ENCODE measurements at places on chromosomes 2 and 18.

GRCh38 chr2:2826209-2826551, 495.1 kb upstream of the MYT1L start:
- DNase-seq = no peak

DNA sequence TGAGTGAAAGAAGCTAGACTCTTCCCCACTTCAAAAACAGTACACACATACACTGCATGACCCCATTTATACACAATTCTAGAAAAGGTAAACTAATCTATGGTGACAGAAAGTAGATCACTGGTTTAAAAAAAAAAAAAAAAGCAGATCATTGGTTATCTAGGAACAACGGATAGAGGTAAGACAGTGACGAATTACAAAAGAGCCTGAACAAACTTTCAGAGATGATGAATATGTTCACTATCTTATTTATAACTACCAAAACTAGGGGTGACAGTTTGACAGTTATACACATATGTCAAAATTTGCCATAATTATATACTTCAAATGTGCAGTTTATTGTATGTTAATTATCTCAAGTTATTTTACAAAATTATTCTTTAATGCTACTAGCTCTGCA, 27.5 kb downstream of the MAP3K2 start:
- DNase-seq = no peak

DNA sequence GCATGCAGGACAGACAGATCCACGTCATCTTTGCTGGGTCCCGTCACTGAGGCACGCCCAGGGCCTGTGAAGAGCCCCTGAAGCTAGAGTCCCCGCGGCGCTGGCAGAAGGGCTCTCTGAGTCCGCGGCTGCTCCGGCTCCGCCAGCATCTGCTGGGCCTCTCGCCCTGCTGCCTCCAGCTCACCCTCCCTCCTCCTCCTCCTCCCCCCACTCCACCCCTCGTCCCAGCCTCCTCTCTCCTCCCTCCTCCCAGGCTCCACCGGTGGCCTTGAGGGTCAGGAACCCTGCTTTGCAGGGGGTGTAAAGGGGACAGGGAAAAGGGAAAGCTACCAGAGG, at the start of gene TNS1:
TNS1 (minus strand) TSS at position 151 of the 336 bp plus-strand sequence; CDS start at position 28, 123 bp downstream.
- no peak for DNase-seq

- DNase-seq = no peak
These were observed 63.9 kb downstream of the LDAH start for GRCh38 chr2:20758997-20759396.

GRCh38 chr2:11625671-11626070, 44.3 kb downstream of the NTSR2 start:
- DNase-seq = no peak

- DNase-seq = no peak
These were observed 131.2 kb downstream of the WDSUB1 start for GRCh38 chr2:159155320-159155719.

- DNase-seq = no peak
These were observed 246.0 kb upstream of the LYPD1 start for GRCh38 chr2:132915812-132916549.

DNA sequence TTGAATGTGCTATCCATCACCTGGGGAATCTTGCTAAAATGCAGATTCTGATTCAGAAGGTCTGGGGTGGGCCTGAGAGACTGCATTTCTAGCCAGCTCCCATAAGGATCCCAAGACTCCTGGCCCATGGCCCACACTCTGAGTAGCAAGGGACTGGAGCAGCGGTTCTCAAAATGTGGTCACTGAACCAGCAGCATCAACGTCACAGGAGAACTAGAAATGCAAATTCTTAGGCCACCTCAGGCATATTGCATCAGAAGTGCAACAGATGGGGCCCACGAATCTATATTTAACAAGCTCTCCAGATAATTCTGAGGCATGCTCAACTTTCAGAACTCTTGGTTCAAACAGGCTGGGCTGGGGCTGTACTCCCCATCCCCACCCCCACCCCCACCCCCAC, 74.6 kb downstream of the DHRS9 start:
- DNase-seq = no peak

DNA sequence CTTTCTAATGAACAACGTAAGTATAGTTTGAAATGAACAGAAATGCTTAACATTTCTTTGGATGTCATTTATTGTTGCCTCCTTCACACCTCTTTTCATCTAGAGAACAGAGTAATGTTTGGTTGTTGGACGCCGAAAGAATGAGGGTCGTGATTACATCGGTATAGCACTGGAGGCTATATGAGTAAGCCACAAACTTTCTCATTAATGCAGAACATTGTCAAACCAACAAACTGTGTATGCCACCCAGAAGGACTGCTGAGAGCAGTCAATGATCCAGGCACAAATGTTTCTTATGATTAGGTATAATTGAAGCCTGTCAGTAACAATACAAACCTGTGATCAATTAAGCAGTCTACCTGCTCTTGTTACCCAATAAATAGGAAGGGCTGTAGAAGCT, 1494.7 kb upstream of the NXPH2 start:
- DNase-seq = no peak

DNA sequence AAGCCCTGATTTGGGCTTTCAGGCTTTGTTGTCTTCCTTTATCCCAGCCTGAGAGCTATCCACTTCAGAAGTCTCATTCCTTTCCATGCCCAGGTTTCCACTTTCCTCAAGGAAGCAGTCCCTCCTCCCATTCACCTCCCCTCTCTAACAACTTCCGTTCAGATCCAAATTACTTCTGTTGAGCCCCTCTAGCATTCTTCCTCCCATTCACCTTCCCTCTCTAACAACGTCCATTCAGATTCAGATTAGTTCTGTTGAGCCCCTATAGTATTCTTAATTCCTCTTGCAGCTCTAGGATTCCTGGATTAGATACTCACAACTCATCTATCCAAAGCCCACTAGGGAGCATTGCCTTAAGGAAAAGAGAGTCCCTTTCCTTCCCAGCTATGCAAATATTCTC, 216.8 kb downstream of the RAD51AP2 start:
- no peak for DNase-seq

- DNase-seq = no peak
These were observed 5.5 kb downstream of the COL6A3 start for GRCh38 chr2:237408335-237409000.

DNA sequence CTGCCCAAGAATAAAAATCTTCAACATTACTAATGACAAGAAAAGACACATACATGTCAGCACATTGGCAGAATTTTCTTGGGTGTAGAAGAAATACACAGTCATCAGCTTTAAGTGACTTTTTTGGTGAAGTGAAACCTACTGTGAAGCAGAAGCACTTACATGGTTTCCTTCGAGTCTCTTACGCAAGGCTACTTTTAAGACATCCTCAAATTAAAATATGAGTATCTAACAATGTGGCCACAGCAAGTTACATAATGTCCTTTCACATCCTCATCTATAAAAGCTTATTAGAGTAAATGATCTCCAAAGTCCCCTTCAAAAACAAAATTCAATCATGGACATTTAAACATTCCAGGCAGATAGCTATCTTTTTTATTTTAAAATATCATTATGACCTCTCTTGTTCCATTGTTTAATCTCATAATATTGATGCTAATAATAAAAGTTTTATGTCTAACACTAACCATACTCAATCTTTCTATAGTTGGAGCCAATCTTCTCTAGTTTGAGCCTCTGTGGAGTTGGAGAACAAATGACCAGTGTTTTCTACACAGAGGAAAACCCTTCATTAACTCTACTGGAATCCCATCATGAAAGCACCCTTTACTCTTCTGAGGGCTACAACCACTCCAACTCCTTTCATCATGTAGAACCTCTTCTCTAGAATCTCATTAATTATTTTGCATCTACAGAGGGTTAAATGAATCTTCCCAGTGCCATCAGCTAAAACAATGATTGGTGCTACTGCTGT, 182.2 kb upstream of the ZFP36L2 start:
- no peak for DNase-seq

DNA sequence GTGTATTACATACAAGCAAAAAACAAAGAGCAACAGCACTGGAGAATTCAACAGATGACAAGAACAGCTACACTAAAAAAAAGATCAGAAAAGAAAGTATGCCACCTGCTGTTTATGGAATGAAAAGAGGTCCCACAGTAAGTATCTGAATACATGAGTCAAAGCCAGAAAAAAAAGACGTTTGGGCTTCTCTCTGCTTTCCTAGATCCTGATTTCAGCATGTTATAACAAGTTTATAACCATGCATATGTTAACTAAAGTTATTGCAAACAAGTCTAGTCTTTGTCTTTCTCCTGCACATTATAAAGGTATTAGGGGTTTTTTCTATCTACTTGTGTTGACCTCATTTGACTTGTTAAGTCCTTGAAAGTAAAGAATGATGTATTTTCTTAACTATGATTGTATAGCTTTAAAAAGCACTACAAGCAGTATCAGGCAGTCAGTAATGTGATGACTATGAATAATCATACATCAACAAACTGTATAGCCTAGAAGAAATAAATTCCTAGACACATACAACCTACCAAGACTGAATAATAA, 108.5 kb upstream of the COL5A2 start:
- DNase-seq = peak; percentile 38

DNA sequence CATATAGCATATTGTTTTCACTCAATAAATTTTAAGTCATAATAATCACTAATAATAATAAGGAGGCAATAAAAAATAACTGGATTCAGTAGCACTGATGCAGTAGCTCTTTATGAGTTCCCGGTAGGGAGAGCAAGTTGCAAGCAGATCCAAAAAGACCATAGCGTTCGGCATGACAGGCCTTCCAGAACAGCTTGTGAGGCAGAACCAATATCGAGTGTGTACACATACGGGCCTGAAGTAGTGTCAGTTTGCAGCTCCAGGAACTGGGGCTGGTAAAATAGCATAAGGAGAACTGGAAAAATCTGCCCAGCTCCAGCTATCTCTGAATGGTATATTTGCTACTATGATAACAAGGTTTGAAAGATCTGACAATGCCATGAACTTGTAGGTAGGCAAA, 1607.8 kb upstream of the PIK3C3 start:
- no peak for DNase-seq

GRCh38 chr2:74314107-74314506, 29.1 kb downstream of the SLC4A5 start:
- no peak for DNase-seq

- no peak for DNase-seq
These were observed 73.2 kb upstream of the SMAD2 start for GRCh38 chr18:48003426-48004349.

DNA sequence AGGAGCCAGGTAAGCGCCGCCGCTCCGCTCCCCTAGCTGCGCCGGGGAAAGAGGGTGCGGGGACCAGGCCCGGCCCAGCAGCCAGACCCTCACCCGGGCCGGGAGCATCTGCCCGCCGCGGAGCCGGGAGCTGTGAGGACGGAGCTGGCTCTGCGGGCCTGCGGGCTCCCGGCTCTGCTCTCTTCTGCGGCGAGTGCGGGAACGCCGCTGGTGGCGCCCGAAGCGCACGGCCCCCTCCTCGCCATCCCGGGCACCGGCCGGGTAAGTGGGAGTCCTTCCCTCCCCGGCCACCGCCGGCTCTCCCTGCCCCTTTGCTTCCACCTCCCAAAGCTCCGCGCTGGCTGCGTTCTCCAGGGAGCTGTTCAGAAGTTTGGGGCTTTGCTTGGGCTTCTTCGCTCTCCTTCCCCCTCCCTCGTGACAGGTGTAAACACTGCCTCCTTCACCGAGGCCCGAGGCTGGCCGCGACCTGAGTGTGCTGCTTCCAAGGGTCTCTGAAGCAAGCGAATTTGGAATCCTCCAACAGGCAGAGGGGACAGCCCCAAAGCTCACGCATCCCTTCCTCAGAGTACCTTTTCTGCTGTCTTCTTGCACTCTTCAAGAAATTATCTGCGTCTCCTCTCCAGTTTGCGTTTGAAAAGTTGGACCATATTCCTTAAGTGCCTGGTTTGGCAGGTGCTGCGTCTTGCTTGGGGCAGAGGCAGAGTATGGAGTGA, 632 bp downstream of the AFTPH start:
- peak; percentile 57 for DNase-seq

DNA sequence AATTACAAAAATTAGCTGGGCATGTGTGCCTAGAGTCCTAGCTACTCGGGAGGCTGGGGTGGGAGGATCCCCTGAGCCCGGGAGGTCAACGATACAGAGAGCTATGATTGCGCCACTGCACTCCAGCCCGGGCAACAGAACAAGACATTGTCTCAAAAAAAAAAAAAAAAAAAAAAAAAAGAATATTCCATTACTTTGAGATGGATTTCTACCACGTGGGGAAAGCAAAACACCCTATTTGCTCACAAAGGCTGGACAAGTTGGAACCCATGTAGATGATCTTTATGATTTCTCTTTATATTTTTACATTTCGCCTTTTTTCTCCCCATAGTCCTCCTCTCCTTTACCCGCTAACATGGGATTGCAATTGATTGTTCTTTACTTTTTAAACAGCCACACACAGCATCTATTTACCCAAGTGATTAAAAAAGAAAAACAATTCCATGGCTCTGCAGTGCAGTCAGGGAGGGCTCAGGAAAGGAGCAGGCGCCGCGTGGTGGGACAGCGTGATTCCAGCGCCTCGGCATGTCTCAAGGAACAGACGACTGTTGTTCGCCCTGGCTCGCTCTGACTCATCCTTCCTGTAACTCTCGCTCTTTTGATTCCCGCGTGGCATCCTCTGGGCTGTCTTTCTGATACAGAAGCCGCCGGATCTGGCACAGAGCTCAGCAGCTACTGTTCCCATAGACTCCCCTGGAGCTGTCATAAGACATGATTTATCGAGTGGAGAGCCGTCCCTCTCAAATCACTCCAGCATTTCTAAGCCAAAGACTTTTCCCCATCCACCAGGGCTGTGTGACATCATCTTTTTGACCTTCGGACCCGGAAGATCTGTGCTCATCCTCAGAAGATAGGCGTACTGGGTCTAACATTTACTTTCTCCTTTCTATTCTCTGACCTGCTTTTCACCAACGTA, 230.4 kb upstream of the AGAP1 start:
- no peak for DNase-seq

DNA sequence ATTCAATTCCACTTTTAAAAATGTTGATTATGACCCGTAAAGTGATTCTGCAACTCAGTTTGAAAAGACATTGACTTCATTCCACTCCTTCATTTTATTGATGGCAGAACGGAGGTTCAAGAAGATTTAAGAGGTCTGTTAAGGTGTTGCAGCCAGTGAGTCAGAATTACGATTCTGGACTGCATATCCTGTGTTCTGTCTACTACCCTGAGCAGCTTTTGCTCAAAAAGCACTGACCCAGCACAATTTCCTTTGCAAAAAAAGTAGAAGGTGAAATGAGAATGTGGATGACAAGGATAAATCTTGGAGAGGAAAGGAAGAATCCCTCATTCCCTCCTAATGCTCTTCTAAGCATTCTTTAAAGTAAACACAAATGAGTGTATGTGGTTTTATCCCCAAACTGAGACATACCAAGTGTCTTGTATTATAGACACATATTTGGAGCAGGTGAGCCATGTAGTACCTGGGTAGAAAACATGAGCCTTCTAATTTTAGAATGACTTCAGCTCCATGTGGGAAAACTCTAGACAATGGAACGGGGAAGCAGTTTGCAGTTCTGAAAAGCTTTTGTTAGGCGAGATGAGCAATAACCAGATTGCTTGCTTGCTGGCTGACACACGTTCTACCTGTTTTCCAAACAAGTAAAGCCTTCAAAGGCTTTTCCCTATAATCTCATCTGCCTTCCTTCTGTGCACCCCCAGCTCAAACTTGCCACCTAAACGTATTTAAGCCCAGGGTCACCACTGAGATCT, 44.7 kb downstream of the TGFA start:
- no peak for DNase-seq

- no peak for DNase-seq
These were observed 303.3 kb downstream of the DPP10 start for GRCh38 chr2:114745700-114746099.

Measured in T-helper 2 cell (primary cell).